ENCODE measurements at places on chromosomes 1 and 21. TPM values are rescaled to one million over a fixed set of nuclear protein-coding genes. Genes with fewer than 3 reads are reported as not detected.

The NTNG1 gene
- 2.6 TPM for total RNA-seq

The SPRR5 gene
- total RNA-seq: not detected

The PLA2G2A gene
- 146 TPM for total RNA-seq

The IL24 gene
- not detected for total RNA-seq

The DSTYK gene
- total RNA-seq: 16.9 TPM

The TMEM51 gene
- total RNA-seq: 17.6 TPM

The SLC45A3 gene
- total RNA-seq: 1,326 TPM

The AIRE gene
- total RNA-seq: not detected

The CR1L gene
- not detected for total RNA-seq

The SLC16A4 gene
- 9.0 TPM for total RNA-seq

The IKBKE gene
- 6.1 TPM for total RNA-seq

The LRIF1 gene
- total RNA-seq: 12.8 TPM

The BCAR3 gene
- total RNA-seq: 52.8 TPM

The OR2L2 gene
- not detected for total RNA-seq

The ADAMTS4 gene
- total RNA-seq: 3.4 TPM

The FCN3 gene
- total RNA-seq: 15.6 TPM

The AGMAT gene
- total RNA-seq: 1.9 TPM

The TRABD2B gene
- 2.1 TPM for total RNA-seq

The MATN1 gene
- total RNA-seq: 0.34 TPM

The DENND2D gene
- 25.4 TPM for total RNA-seq

The MTR gene
- total RNA-seq: 18.8 TPM

The CD101 gene
- 0.59 TPM for total RNA-seq

The SLC6A17 gene
- total RNA-seq: 2.2 TPM

The INSRR gene
- total RNA-seq: 0.18 TPM

The FALEC gene
- total RNA-seq: not detected

The SLC6A9 gene
- 4.6 TPM for total RNA-seq

The GJC2 gene
- total RNA-seq: 4.1 TPM

The KIF21B gene
- total RNA-seq: 0.46 TPM

The ITSN1 gene
- total RNA-seq: 14.8 TPM

The TMIGD3 gene
- 11.4 TPM for total RNA-seq

The LRRC3 gene
- 7.1 TPM for total RNA-seq

The ATP1A2 gene
- total RNA-seq: 14.8 TPM

The FBXO2 gene
- 16.9 TPM for total RNA-seq

The RAB3B gene
- 8.5 TPM for total RNA-seq

The ANXA9 gene
- total RNA-seq: 1.1 TPM

The TMEM81 gene
- 0.73 TPM for total RNA-seq

The F5 gene
- total RNA-seq: 1.1 TPM

The MAP10 gene
- 0.82 TPM for total RNA-seq

The C1orf87 gene
- total RNA-seq: not detected

The MYOM3 gene
- total RNA-seq: 3.3 TPM

The SYDE2 gene
- 6.6 TPM for total RNA-seq

The LAD1 gene
- 12.8 TPM for total RNA-seq

The C1QTNF12 gene
- total RNA-seq: not detected

The RCSD1 gene
- 13.8 TPM for total RNA-seq

The C4BPA gene
- total RNA-seq: not detected

The TEX38 gene
- total RNA-seq: 30.6 TPM

The TLCD4 gene
- total RNA-seq: 7.6 TPM

The SYPL2 gene
- 48.1 TPM for total RNA-seq

The MROH9 gene
- not detected for total RNA-seq

The POLR3GL gene
- 23.2 TPM for total RNA-seq

The RGS1 gene
- total RNA-seq: 43.0 TPM

The PRAMEF17 gene
- not detected for total RNA-seq

The OLFM3 gene
- total RNA-seq: not detected

Data from prostate gland (tissue), 2 donors.